Body of pancreas (tissue), 4 donors: ENCODE measurements at places on chromosomes 5 and 9. TPM values are rescaled to one million over a fixed set of nuclear protein-coding genes. Genes with fewer than 3 reads are reported as not detected.

- H3K27me3 ChIP-seq = no peaks in the 10 kb centered on the region
- no peaks in the 10 kb centered on the region for H3K36me3 ChIP-seq
- no peak for DNase-seq
- no peaks in the 10 kb centered on the region for H3K4me1 ChIP-seq
- no peak overlapping the region for H3K27ac ChIP-seq
These were observed 48.2 kb upstream of the PPARGC1B start for GRCh38 chr5:149681922-149682321.

GRCh38 chr9:77987081-77987656, 44.4 kb downstream of the GNAQ start:
- H3K4me3 ChIP-seq = no peak overlapping the region
- H3K36me3 ChIP-seq = no peaks in the 10 kb centered on the region
- H3K27ac ChIP-seq = peak overlapping the region; percentile 63

GRCh38 chr5:36679221-36679989, 73.0 kb downstream of the SLC1A3 start:
- no peak for DNase-seq
- H3K4me1 ChIP-seq = no peaks in the 10 kb centered on the region
- peak overlapping the region; percentile 57 for H3K27ac ChIP-seq
- H3K36me3 ChIP-seq = no peaks in the 10 kb centered on the region

DNA sequence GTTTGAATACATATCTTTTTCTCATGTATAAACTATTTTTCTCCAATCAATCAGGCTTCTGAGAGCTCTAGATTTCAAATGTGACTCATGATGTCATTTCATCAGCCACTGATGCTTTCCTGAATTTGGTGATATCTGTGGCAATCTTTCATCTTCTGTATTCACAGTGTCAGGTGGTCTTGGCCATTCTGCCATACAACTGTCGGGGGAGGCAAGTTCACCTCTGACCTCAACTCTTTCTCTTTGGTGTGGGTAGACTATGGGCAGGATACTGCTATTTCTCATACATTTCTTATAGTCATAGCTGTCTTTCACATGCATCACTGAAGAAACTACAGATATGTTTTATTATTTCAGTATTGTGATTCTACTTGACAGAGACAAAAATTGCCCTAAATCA, 414.1 kb upstream of the MEF2C start:
- H3K27me3 ChIP-seq = no peaks in the 10 kb centered on the region
- H3K27ac ChIP-seq = no peak overlapping the region
- no peaks in the 10 kb centered on the region for H3K4me1 ChIP-seq
- DNase-seq = no peak
- no peak overlapping the region for H3K4me3 ChIP-seq

GRCh38 chr5:161085056-161085455, 233.0 kb upstream of the ATP10B start:
- H3K4me1 ChIP-seq = no peaks in the 10 kb centered on the region
- DNase-seq = no peak
- no peaks in the 10 kb centered on the region for H3K27me3 ChIP-seq
- H3K27ac ChIP-seq = no peak overlapping the region
- H3K36me3 ChIP-seq = no peaks in the 10 kb centered on the region

DNA sequence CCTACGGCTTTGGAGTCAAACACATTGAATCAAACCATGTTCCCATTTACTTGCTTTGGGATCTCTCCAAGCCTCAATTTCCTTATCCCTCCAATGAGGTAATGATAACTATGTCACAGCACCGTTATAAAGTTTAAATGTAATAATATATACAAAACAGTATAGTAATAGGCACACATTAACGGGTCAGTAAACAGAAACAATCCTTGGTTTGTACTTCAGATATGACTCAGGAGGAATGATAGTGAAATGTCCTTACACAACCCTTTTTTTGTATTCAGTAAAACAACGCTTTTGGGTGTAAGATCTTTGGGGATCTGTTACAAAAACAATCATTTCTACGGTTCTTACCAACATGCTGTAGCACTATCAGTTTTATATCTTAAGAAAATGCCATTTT, 178.5 kb upstream of the GNA14 start:
- no peaks in the 10 kb centered on the region for H3K36me3 ChIP-seq
- H3K4me3 ChIP-seq = no peak overlapping the region
- H3K27me3 ChIP-seq = no peaks in the 10 kb centered on the region

DNA sequence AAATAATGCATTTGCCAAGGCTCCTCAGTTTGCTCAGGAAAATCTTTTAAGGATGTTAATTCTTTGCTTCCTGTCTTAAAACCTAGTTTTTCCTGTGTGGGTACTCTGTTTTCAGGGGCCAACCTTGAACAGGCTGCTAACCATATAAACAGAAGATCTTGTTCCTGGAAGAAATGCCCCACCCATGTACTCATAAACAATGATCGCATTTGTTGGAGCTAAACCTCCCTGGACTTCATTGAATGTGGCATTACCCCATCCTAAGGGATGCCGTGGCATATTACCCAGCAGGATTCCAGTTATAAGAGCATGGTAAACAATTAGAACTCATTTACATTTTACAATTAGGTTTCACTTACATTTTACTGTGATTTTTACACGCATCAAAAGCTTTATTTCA, 436.0 kb downstream of the ZNF608 start:
- no peak for DNase-seq
- no peaks in the 10 kb centered on the region for H3K27me3 ChIP-seq
- H3K27ac ChIP-seq = no peak overlapping the region
- H3K36me3 ChIP-seq = no peaks in the 10 kb centered on the region
- H3K4me3 ChIP-seq = no peak overlapping the region
- no peaks in the 10 kb centered on the region for H3K4me1 ChIP-seq

DNA sequence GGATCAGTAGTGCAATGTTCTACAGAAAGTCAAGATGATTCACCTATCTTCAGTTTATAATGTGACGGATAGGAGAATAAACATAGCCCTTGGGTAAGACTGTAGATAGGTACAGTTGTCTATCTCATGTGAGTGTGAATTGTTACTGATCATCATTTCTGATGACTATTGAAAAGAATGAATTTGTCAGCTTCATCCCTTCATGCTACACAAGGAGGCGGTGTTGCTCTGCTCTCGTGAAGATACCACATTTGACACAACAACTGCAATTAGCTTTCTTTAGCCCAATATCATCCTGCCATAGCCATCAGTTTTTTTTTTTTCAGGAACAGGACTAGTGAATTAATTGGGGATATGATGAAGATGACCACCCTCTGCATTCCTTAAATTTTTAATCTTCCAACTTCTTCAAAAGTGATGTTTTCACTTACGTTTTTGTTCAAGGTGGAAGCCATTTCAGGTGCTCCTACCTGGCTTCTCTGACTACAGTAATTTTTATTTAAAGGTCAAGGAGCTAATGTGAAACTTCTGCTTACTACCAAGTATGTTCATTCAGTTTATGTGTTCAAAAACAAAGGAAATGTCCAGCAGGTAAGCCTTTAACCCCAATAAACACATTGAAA, 152.9 kb upstream of the MOCS2 start:
- no peaks in the 10 kb centered on the region for H3K27me3 ChIP-seq
- no peaks in the 10 kb centered on the region for H3K4me1 ChIP-seq
- no peaks in the 10 kb centered on the region for H3K36me3 ChIP-seq
- DNase-seq = peak; percentile 11
- no peak overlapping the region for H3K4me3 ChIP-seq

DNA sequence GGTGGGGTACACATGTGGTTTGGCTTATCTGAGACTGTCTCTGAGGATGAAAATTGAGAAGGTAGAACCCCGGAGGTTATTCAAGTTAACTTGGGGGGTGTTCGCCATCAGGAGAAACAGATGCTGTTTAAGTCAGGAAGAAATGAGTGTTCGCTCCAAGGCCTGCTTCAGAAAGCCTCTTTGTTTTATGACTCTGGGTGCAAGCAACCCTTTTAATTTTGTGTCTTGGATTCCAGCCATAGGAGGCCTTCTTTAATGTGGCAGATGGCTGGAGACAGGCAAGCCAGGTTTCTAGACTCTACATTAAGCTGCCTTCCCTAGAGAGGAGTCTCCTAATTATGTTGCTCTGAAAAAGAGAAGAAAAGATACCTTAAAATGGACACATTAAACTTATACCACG, 4.2 kb upstream of the SMAD5 start:
- no peak overlapping the region for H3K27ac ChIP-seq
- H3K4me1 ChIP-seq = peaks cover 11% of the 10 kb centered on the region
- H3K27me3 ChIP-seq = no peaks in the 10 kb centered on the region

DNA sequence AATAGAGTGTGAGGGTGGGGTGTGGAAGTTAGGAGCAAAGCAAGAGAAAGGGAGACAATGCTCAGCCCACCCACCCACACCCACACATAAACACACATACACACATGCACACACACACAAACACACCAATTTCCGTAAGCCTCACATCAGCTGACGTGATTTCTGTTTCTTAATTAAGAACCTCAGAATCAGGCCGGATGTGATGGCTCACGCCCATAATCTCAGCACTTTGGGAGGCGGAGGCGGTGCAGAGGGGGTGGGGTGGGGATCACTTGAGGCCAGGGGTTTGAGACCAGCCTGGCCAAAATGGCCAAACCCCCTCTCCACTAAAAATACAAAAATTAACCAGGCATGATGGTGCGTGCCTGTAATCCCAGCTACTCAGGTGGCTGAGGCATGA, 26.4 kb upstream of the PIK3R1 start:
- no peak overlapping the region for H3K27ac ChIP-seq
- peaks cover 20% of the 10 kb centered on the region for H3K4me1 ChIP-seq
- no peaks in the 10 kb centered on the region for H3K36me3 ChIP-seq
- no peak for DNase-seq

GRCh38 chr5:95162231-95162992, 122.5 kb downstream of the MCTP1 start:
- no peaks in the 10 kb centered on the region for H3K36me3 ChIP-seq
- no peak overlapping the region for H3K27ac ChIP-seq
- no peaks in the 10 kb centered on the region for H3K27me3 ChIP-seq
- peaks cover 5% of the 10 kb centered on the region for H3K4me1 ChIP-seq

DNA sequence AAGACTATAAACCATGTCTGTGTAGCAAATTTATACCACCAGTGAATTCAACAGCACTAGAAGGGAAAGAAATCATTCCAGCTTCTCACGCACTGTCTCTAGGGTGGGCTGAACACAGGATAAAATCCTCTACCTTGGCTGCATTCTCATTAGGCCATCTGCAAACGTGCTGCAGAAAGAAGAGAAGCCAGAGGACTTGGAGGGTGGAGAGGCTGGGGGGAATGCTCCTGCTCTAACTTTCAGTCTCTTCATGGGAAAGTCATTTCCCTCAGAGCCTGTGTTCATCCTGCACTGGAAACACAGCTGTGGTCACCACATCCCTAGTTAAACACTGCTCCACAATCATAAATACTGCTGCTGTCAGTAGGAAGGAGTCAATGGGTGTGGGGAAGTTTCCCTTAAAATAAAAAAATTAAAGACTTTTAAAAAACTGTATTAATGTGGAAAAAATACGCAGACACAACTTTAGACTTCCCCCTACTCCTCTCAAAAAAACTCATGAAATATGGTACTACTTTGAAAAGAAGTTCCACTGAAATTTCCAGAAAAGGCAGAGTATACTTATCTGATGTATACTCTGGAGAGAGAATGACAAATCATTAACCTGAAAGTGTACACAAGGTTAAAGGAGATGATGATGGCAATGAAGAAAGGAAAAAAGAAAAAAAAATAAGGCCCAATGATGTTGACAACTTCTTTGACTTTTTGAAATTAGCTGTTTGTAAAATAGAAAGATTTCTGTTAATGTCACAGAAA, 46.8 kb downstream of the LHFPL2 start:
- no peak overlapping the region for H3K27ac ChIP-seq
- H3K4me3 ChIP-seq = no peak overlapping the region
- H3K27me3 ChIP-seq = no peaks in the 10 kb centered on the region

- H3K4me3 ChIP-seq = no peak overlapping the region
- no peaks in the 10 kb centered on the region for H3K4me1 ChIP-seq
- H3K27me3 ChIP-seq = no peaks in the 10 kb centered on the region
- H3K27ac ChIP-seq = no peak overlapping the region
These were observed 647.4 kb downstream of the MTRR start for GRCh38 chr5:8516356-8516755.

- H3K27ac ChIP-seq = no peak overlapping the region
- H3K27me3 ChIP-seq = peaks cover 5% of the 10 kb centered on the region
- no peak for DNase-seq
- H3K36me3 ChIP-seq = no peaks in the 10 kb centered on the region
- H3K4me3 ChIP-seq = no peak overlapping the region
These were observed 1.3 kb downstream of the TLX3 start for GRCh38 chr5:171310212-171310818.

The MAST4 gene
- 17.9 TPM for total RNA-seq

The PCDH1 gene
- total RNA-seq = 24.9 TPM

The PDZD2 gene
- total RNA-seq = 3.9 TPM

The SCGB3A2 gene
- not detected for total RNA-seq

The PCDHB15 gene
- total RNA-seq = 3.1 TPM

The SH3GL2 gene
- 1.3 TPM for total RNA-seq

The SLC2A6 gene
- total RNA-seq = 3.0 TPM

The PPP2R2B gene
- not detected for total RNA-seq

The CYFIP2 gene
- 22.1 TPM for total RNA-seq

The WDR38 gene
- 0.78 TPM for total RNA-seq

The IFNK gene
- total RNA-seq = not detected

The DMRT1 gene
- total RNA-seq = not detected

The SAXO1 gene
- not detected for total RNA-seq

The FOXE1 gene
- not detected for total RNA-seq

The ACSL6 gene
- total RNA-seq = 2.1 TPM

The TIMD4 gene
- not detected for total RNA-seq

The ASS1 gene
- total RNA-seq = 31.6 TPM
